ENCODE measurements at places on chromosomes 2 and 18.

DNA sequence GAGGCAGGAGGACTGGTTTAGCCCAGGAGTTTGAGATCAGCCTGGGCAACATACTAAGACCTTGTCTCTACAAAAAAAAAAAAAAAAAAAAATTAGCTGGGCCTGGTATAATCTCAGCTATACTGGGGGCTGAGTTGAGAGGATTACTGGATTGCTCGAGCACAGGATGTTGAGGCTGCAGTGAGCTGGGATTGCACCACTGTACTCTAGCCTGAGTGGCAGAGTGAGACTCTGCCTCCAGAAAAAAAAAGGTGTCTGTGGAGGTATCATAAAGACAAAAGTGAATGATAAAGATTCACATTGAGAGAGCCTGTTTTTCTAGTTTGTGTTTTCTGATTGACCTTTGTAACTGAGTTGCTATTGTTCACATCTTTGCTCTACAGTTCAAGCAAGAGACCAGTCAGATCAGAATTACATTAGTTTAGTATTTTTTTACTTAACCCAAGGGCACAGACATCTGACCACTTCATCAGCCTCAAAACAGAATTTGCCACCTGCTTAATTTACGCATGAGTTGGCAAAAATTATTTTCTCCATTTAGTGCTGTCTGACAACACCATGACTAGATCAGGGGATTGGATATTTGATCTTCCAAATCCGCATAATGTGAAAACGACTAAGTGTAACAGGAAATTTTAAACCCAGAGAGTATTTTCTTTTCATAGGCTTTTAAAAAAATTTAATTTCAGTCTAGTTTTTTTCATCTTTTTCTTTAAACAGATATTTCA is 271.0 kb downstream of the TGIF1 start:
- no peak for DNase-seq

DNA sequence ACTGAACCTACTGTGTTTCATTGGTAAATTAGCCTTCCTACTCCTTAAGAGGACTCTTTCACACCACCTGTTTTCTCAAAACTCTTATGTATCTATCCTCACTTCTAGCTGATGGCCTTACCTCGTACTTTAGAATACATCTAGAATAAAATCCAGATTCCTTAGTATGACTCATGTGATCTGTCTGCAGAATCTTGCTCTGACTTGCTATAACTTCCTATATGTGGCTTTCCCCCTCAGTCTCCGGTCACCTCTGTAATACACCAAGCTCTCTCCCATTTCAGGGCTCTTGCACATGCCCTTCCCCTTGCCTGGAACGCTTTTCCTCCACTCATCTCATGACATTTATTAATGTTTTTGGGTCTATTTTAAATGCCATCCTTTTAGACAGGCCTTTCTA is 95.6 kb upstream of the LHCGR start:
- DNase-seq, result no peak

DNA sequence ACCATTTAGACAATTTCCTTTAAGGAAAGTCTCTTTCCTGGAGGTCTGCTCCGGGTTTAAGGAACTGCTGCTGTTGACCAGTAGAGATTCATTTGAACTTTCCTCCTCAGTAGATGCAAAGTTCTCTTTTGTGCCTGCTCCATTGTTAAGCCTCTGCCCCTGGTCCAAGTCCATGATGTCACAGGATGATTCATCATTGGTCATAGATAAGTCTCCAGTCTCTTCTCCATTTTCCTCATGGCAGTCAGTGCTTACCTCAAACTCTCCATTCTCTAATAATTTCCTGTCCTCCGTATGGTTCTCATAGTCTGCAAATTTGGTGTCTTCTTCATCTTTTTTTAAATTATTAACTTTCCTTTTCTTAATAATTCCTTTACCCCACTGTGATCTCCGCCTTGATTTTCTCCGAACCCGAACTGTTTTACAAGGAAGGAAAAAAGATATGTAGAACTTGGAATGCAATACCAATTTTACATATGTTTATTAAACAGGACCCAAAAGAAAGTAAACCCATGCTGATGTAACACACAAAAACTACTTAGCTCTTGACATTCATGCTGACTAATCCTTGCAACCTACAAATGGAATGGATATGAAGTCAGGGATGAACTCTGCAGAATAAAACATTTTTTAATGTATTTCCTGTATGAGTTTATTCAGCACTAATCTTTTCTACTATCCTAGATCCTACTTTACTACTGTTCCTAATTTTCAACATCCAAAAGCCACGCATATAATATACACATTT is 169.1 kb downstream of the ATAD2B start:
- no peak for DNase-seq

DNA sequence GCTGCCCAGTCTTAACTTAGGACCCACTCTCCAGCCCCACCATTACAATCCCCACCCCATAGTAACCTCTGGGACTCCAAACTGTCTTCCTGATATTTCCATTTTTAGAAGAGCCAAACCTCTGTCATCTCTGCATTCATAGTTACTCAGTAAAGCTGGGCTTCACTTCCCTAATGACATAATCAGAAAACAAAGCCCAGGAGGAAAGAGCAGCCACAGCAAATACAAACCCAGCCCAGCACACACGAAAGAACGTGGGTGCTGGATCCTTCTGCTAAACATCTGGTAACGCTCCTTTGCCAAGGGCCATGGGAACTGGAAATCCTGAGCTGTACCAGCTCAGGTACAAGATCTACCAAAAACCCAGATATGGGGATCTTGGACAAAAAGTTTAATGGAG is 36.8 kb upstream of the RIOK3 start:
- no peak for DNase-seq

GRCh38 chr2:102483086-102483485 is 10.1 kb downstream of the SLC9A4 start:
- no peak for DNase-seq

All from activated CD4-positive, alpha-beta T cell treated with anti-CD3 and anti-CD28 coated beads, Interleukin-2, amount 10 ng/mL, durations not matched to agents 7 days and 5 days (primary cell).